ENCODE measurements at places on chromosomes 5 and 9.
A peak's percentile ranks its signal among the peaks of the same experiment; 100 is the strongest.

GRCh38 chr5:1510631-1511030, 13.1 kb downstream of the LPCAT1 start:
- no peak for DNase-seq

DNA sequence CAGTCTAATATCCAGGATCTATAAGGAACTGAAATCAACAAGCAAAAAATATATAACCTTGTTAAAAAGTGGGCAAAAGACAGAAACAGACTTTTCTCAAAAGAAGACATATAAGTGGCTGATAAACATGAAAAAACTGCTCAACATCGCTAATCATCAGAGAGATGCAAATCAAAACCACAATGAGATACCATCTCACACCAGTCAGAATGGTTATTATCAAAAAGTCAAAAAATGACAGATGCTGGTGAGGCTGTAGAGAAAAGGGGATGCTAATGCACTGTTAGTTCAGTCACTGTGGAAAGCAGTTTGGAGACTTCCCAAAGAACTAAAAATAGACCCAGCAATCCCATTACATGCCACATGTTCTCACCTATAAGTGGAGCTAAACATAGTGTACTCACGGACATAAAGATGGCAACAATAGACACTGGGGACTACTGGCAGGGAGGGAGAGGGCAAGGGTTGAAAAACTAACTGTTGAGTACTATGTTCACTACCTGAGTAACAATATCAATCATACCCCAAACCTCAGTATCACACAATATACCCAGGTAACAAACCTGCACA, 11.7 kb upstream of the TSSK1B start:
- DNase-seq: no peak

GRCh38 chr5:63831381-63831780, 130.9 kb downstream of the HTR1A start:
- DNase-seq: no peak

DNA sequence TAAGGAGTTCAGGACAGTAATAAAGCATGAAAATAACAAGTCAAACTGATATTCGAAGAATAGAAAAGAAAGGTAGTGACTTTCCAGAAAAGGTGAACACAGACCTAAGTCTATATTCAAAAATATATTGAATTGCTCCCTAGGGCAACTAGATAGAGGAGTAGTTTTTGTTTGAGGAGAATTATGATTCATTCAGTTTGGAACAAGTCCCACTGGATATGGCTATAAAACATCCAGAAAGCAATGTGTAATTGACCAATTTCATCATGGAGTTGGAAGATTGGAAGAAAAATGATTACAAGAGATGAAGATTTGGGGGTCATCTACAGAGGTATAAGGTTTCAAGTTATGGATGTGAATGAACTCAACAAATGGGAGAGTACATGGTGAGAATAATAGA, 117.5 kb upstream of the ZNF462 start:
- DNase-seq: no peak

DNA sequence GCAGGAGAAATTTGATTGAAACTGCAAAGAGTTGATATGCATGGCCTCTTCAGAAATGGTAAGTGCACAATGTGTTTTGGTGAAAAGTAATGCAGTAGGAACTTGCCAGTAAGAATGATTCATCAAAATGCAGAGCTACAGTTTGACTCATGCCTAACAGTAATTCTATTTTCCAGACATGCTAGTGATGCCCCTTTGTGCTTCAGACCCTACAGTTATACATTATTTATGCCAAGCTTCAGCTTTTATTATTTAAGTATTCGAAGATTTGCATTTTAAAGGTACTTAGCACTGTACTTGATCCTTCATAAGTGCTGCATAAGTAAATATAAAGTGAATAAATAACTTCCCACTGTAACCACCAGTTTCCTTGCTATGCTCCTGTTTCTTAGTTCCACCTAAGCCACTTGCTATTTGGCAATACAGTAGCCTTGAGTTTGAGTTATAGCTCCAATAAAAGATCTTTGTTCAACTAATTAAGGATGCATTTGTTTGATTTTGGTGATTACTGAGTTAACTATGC, 3.6 kb upstream of the SPATA31E1 start:
- DNase-seq: no peak

GRCh38 chr5:12330381-12330780, 426.1 kb upstream of the CTNND2 start:
- DNase-seq: no peak

DNA sequence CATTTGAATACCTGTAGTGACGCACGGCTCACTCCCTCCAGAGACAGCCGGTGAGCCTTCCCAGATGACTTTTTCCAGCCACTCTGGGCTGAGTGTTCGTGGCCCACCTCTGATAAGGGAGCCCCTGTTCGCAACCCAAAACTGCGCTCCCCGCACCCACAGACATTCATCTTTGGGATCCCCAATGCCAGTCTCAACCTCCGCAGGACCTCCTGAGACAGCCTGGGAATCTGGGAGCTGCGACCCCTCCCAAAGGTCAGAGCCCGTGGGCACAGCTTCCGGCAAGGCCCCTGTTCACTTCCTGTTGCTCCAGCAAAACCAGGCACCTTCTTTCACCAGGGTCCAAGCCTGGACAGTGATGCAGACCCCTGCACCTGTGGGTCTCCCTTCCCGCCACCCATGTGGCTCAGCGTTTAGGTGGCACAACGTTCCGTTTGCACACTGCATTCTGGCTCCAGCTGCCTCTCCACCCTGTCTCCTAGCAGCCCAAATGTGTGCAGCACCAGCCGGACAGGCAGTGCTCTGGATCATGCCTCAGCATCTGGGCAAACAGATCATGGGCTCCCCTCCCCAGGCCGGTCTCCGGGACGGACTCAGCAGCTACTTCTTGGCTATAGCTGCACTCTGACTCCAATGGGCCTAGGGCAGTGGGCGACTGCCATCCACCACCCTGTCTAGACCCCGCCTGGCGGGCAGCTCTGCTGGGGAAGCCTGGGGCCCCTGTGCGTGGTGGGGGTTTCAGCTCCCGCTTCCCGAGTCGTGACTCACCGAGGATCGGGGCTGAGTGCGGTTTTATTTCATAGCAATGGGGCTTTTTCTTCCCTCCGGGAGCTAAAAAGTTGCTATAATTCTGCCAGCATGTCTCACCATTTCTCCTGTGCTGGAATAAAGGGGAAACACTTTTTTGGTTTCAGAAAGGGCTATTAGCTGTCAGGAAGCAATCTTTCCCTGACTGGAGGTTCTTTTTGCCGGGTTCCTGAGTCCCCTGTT, 156.0 kb downstream of the OLFM1 start:
- no peak for DNase-seq

GRCh38 chr5:159331093-159331973, 1.0 kb upstream of the IL12B start:
- DNase-seq: peak; percentile 45

- DNase-seq: no peak
Observed at GRCh38 chr9:134052941-134053340, 14.9 kb downstream of the BRD3 start.

DNA sequence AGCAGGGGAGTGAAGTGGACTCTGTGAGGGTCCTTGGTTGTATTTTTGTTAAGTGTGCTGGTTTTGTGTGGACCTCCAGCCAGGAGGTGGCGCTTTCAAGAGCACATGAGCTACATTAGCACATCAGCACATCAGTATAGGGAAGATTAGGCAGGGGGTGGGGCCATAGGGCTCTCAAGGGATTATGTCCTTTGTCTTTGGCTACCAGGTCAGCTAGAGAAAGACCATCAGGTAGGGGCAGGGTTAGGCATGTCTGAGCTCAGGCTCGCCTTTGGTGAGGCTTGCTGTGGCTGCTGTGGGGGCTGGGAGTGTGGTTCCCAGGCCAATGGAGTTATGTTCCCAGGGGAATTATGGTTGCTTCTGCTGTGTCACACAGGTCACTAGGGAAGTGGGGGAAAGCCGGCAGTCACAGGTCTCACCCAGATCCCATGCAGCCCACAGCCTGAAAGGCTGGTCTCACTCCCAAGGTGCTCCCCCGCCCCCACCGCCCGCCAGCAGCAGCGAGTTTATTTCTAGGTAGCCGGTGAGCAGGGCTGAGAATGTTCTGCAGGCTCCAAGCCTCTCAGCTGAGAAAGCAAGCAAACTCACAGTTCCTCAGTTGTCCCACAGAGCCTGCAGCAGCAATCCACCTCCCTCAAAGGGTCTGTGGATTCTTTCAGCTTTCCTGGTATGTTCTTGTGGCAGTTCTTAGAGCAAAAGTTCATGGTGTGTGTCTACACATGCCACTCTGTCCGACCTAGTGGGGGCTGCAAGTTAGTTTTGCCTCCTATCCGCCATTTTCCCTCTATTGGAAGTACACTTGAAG, 13.7 kb downstream of the OR1J1 start:
- DNase-seq: no peak

GRCh38 chr5:7426284-7426683, 30.3 kb downstream of the ADCY2 start:
- no peak for DNase-seq

DNA sequence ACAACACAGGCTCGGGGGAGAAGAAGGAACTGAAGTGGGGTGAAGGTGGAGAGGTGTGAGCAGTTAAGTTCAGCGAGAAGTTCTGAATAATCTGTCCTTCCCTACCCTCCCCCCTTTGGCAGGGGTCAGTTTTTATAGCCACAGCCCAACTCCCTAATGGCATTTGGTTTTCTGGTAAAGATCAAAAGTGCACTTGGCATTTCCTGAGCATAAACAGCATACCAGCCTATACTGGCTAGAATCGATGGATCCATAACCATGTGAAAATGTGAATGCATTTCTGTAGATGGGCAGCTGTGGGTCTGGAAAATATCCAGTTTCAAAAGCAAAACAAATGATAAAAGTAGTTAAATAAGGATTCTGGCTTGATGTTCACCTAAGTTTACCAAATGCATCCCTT, 410.9 kb downstream of the PLK2 start:
- no peak for DNase-seq

- DNase-seq: no peak
Observed at GRCh38 chr9:96242811-96243210, 59.2 kb downstream of the HSD17B3 start.

- no peak for DNase-seq
Observed at GRCh38 chr5:38509185-38509584, 47.3 kb downstream of the LIFR start.
